ENCODE measurements at places on chromosomes 11 and 22. TPM values are rescaled to one million over a fixed set of nuclear protein-coding genes. Genes with fewer than 3 reads are reported as not detected.

- DNase-seq, result peak; percentile 77
Measured at GRCh38 chr11:126716456-126717083, 284.0 kb downstream of the KIRREL3 start.

GRCh38 chr11:43403357-43404231 lies 44.9 kb downstream of the TTC17 start:
- DNase-seq, result no peak

DNA sequence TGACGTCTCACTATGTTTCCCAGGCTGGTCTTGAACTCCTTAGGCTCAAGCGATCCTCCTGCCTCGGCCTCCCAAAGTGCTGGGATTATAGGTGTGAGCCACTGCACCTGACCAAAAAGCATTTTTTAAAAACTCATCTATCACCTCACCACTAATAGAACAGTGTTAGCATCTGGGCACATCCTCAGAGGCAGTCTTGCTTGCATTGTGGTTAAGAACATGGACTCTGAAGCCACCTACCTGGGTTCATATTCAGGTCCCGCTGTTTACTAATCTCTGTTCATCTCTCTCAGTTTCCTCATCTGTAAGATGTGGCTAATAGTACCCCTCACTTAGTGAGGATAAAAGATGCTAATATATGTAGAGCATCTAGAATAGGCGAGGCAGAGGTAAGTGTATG lies 90.6 kb downstream of the PACS1 start:
- no peak for DNase-seq

DNA sequence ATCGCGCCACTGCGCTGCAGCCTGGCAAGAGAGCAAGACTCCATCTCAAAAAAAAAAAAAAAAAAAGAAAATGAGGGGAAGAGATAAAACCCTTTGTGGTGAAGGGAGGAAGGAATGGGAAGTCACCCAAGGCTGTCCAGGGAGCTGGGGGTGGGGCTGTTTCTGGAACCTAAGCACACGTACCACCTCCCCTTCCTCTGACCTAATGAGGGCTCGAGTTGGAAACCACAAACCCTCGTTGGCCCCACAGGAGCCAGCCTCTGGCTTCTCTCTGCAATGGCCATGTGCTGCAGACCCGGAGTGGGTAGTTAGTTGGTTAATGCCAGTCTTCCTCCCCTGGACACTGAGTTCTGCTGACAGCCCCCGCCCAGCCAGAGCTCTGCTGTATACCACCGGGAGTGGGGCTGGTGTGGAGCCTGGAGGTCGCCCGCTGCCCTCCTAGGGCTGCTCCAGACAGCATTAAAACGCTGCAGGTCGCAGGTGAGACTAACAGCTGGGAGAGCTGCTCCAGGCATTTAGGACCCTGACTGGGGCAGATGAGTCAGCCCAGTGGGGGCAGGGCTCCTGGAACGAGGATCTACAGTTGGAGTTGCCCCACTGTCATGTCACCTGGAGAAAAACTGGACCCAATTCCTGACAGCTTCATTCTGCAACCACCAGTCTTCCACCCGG lies at the start of gene LGALS12:
Gene LGALS12 (plus strand): TSS at position 228 of the 672 bp plus-strand sequence. CDS start 375 bp downstream, at position 603.
- DNase-seq, result peak; percentile 23

DNA sequence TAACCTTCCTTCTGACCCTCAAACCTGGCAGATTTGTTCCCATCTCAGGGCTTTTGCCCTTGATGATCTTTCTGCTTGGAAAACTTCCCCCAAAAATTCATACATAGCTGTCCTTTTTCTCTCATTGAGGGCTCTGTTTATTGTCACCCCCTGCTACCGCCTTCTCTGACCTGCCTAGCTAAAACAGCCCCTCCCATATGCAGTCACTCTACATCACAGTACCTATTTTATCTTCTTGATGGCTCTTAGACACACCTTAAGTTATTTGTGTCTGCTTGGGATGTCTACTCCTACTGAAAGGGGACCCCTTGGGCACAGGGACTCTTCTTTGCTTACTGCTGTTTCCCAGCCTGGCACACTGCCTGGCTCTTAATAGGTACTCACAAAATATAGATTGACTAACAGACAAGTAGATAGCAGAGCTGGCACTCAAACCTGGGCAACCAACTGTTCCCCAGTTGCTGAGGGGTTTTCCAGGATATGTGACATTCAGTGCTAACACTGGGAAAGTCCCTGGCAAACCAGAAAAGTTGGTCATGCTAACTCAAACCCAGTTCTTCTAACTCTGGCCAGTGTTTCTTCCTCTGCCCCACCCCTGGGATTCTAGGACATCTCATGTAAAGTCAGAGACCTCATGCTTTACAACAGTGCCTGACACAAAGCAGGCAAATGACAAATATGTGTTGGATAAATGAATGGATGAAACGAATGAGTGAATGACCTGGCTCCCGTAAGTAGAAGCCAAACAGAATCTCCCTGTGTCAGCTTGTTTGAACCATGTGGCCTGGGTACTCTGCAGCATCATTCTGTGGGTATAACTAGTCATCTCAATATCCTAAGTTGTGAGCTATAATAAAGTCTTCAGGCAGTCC lies 19.8 kb upstream of the FJX1 start:
- no peak for DNase-seq

- DNase-seq, result no peak
Measured at GRCh38 chr11:116485425-116485824, 287.4 kb downstream of the BUD13 start.

- DNase-seq, result peak; percentile 62
Measured at GRCh38 chr11:45815747-45816146, 10.8 kb downstream of the SLC35C1 start.

- no peak for DNase-seq
Measured at GRCh38 chr11:109798521-109798920, 294.7 kb upstream of the ZC3H12C start.

Gene L3MBTL2
- 23.4 TPM for total RNA-seq

Gene DEUP1
- 0.63 TPM for total RNA-seq

Gene CABP4
- total RNA-seq, result 0.28 TPM

Gene MADD
- total RNA-seq, result 33.3 TPM

Gene SERPING1
- 42.3 TPM for total RNA-seq

Gene NR1H3
- 23.8 TPM for total RNA-seq

All from GM23338 (cell line).